Suppressor macrophage (primary cell): ENCODE measurements at places on chromosomes 12 and 14.
A peak's percentile ranks its signal among the peaks of the same experiment; 100 is the strongest.

DNA sequence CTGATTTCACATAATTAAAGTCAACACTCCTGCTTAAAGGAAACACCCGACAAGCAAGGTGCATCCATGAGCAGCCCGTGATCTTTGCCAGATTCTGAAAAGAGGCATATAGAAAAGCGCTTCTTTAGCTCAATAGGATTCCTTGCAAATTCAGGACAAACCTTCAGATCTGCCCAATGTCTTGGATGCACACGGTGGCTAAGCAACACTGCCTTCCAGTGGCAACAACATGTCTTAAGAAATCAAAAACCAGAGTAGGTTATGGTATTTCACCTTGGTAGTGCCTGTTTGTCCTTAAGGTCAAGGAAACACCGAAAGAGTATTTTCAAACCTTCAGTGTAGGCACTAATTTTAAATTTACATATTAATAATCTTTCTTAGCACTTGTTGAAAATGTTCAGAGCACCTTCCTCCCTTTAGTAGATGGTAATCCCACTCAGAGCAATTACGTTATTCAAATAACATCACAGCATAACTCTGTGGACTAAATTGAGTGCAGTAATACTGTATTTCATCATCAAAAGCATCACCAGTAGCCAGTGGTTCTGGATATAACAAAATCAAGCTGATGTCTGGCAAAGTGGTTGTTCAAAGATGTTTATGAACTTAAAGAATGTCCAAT is 58.0 kb upstream of the CDKN3 start:
- DNase-seq = no peak

DNA sequence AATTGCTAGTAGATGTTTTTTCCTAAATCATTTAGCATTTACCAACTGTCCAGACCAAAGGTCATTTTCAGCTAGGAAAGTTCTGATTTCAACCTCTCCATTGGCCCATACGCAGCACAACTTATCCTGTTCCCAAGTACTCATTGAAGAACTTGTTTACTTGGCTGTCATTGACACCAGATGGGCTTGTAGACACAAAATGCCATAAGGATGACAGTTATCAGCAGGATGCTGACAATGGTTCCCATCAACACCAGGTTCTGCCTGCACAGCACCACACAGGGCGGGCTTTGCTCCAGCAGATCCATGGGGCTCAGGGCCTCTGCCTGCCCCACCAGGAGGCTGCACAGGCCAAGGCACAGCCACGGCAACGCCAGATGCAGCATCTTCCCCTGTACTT is 36.5 kb upstream of the TMPRSS12 start:
- DNase-seq = no peak

DNA sequence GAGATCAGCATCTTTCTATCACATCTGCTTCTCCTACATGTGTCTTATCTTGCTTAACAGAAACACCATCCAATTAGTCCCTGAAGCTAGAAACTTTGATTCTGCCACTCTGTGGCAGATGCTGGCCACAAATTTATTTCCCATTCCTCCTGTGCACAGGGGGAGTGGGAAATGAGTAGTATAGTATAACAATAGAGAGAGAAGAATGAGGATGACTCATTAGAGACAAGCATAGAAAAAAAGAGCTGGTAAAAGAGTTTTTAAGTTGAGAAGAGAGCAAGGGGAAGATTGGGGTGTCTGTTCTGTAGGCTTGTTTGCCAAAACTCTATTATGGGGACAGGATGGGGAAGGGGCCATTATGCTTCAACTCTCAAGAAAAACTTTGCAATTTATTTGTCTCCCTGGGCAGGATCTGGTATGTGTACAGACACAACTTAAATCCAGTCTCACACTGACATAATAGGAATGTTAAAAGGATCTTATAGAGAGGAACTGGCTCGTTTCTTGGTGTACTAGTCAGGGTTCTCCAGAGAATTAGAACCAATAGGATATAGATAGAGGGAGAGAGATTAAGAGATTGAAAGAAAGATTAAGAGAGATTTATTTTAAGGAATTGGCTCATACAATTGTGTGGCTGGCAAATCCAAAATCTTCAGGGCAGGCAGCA is 142.6 kb upstream of the CPSF6 start:
- peak; percentile 22 for DNase-seq

DNA sequence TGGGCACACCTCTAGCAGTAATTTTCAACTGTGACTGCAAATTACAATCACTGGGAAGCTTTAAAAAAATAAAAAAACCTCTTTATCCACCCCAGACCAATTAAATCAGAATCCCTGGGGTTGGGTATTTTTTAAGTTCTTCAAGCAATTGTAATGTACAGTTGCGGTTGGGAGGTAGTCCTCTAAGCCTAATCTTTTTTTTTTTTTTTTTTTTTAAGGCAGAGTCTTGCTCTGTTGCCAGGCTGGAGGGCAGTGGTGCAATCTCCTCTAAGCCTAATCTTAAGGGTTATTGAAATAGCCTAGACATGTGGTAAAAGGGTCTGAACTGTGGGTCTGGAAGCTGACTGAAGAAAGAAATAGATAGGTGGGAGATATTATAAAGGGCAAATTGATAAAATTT is 230.5 kb downstream of the AKAP6 start:
- DNase-seq = no peak

DNA sequence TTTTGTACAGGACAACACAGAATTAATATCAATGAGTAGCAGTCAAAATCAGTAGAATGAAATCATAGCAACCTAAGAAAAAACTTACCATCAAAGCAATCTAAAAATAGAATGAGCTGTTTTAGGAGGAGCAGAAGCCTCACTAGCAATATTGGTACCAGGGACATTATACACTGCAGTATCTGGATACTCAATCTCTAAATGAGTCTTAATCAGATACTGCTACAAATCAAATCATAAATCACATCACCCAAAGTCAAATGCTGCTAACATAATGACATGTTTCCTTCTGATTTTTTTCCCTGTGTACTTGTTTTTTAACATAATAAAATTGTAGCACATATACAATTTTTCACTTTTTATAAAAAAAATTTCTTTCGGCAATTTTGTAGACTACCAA is 8.0 kb downstream of the RPS29 start:
- no peak for DNase-seq

GRCh38 chr12:6057700-6058099 is 66.8 kb downstream of the VWF start:
- no peak for DNase-seq

DNA sequence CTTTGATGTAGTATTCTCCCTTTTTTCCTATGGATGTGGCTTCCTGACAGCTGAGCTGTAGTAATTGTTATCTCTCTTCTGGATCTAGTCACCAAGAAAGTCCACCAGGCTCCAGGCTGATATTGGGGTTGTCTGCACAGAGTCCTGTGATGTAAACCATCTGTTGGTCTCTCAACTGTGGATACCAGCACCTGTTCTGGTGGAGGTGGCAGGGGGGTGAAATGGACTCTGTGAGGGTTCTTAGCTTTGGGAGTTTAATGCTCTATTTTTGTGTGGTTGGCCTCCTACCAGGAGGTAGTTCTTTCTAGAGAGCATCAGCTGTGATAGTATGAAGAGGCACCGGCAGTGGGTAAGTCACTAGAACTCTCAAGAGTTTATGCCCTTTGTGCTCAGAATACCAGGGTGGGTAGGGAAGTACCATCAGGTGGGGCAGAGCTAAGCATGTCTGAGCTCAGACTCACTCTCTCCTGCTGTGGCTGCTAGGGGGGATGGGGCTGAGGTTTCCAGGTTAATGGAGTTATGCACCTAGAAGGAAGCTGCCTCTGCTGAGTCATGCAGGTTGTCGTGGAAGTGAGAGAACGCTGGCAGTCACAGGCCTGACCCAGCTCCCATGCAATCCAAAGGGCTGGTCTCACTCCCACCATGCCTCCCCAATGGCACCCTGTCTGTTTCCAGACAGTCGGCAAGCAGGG is 3.0 kb upstream of the TAS2R14 start:
- no peak for DNase-seq

GRCh38 chr14:91872517-91873470 is 5.5 kb upstream of the TC2N start:
- peak; percentile 76 for DNase-seq

GRCh38 chr12:117486840-117487659 is 125.6 kb upstream of the NOS1 start:
- peak; percentile 75 for DNase-seq

DNA sequence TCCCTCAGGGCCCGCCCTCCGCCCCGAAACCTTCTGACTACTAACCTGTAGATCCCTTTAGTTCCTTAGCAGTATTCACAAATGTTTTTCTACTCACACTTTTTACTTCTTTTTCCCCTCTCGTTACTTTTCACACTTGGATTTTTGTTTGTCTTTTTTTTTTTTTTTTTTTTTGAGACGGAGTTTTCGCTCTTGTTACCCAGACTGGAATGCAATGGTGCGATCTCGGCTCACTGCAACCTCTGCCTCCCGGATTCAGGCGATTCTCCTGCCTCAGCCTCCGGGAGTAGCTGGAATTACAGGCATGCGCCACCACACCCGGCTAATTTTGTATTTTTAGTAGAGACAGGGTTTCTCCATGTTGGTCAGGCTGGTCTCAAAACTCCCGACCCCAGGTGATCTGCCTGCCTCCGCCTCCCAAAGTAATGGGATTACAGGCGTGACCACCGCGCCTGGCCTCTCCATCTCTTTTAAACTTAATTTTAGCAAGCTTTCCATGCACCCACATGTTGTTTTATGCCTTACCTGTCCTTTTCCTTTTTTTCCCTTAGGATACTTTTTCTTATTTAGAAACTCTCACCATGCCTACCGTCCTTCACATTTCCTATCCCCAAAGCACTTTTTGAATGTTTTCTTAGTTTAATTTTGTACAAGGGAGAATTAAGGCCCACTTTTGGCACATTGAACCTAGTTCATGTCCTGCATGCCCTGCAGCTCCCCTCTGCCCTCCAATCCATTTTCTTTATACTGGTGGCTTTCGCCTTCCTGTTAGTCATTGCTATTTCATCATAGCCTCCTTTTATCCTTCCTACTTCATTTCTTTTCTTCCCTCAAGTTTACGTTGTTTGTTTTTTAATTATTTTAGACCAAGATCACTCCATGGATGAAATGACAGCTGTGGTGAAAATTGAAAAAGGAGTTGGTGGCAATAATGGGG is 1.1 kb downstream of the SP1 start:
- peak; percentile 79 for DNase-seq

GRCh38 chr14:54784060-54784459 is 118.6 kb downstream of the GCH1 start:
- DNase-seq = no peak

DNA sequence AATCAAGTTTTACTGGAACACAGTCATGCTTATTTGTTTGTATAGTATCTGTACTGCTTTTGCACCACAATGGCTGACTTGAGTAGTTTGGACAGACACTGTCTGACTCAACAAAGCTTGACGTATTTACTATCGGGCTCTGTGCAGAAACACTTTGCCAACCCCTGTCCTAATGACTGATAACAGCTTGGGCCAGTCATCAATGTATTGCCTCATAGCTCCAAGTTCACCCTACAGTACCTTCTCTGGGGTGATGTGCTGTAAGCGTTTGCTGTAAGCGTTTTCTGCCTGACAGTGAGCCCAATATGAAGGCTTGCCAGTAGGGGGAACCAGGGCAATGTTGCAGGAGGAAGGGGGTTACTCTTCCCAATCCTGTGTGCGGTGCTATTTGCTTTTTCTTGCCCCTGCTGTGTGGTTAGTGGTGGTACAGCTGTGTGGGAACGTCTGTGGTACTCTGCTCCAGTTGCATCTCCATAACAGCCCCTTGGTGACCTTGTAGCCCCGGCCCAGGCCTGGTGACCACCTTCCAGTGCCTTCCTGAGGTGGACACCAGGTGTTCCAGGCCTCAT is 5.4 kb upstream of the CCDC177 start:
- DNase-seq = peak; percentile 62

DNA sequence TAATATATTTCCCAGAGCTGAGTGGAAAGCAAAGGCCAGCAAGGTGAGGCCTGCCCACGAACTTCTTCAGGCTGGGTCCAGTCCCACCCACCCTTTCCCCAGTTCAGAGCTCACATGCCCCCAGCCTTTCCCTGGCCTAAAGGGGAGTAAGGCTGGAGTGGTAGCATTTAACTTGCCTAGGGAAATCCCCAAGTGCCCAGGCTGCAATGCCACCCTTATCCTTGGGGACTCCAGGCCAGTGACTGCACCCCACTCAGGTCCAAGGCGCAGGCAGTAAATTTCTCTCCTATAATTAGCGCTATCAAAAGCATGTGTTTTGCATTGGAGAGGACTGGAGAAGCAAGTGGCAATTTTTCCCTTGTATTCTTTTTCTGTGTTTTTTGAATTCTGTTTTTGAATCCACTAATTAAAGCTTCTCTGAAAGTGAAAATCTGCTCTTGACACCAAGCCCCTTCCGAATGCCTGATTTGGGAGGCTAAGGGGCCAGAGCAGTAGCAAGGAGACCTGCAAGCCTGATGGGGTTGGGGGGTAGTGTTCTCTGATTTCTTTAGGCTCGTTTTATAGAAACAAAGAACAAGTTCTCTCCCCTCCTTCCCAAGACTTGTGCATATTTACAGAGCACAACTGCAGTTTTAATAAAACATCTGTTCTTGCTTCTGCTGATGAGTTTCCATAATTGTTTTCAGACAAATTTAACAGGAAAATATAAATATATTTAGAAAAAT is 3.5 kb upstream of the HOXC6 start:
- no peak for DNase-seq

DNA sequence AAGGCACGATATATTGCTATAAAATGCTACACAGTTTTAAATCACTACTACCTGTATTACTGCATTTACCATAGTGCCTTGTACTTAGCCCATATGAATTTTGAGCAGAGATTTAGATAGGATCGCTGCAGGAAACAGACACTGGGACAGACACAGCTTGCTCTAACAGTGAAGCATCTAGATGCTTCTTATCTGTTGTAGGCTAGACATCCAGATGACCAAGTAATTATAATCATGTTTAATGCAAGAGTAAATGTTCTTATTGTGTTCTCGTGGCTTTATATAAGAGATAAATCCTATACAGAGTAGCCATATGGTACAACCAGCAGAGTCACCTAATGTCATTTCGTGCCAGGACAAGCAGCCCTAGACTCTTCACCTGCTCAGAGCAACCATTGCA is 92.8 kb downstream of the ASCL1 start:
- DNase-seq = no peak

DNA sequence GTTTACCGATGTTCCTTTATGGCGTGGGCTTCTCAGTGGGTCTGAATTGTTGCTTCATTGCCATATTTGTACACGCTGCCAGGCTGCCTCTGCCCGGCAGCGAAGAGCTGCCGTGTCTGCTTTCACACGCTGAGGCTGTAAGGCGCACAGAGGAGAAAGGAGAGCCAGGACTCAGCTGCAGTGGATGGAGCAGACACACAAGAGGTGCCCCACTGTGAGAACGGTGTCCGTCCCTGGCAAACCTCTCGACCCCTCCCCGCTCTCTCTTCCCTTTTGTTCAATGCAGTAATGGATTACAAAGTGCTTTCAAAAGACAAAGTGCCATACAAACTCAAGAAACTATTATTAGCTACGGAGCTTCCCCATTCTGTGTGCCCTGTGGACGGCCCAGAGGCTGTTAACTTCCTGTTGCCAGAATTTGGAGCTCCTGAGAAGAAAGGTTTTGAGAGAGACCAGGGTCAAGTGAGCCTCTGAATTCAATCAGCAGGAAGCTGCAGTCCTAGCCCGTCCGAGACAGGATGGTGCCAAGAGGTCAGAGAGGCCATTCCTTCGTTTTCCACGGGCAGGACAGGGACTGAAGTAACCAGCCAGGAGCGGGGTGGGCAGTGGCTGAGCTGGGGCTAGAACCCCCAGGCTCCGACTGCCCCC is 15.8 kb downstream of the CCND2 start:
- DNase-seq = peak; percentile 91

GRCh38 chr14:36333119-36333518 is 12.7 kb upstream of the MBIP start:
- no peak for DNase-seq
